ENCODE measurements at places on chromosomes 1 and 21.

GRCh38 chr1:232452117-232452516, 177.8 kb downstream of the SIPA1L2 start:
- no peak for DNase-seq

- DNase-seq = no peak
These were observed 5.1 kb downstream of the CD1D start for GRCh38 chr1:158185770-158186169.

DNA sequence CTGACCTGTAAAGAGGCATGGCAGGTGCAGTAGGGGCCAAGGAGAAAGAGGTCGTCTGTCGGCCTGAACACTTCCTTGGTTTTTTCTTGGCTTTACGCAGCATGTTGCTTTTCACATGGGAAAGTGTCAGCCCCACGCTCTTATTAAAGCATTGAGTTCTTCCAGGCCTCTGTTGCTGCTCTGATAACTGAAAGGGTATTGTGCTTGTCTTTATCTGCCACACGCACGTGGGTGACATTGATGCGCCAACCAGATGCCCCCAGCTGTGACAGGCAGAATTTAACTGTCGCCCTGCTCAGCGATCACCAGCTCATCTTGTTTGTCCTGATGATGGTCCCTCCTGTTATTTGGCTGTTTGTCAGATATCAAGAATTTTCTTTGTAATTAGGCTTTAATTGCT, 76.5 kb downstream of the GALNT2 start:
- DNase-seq = no peak

DNA sequence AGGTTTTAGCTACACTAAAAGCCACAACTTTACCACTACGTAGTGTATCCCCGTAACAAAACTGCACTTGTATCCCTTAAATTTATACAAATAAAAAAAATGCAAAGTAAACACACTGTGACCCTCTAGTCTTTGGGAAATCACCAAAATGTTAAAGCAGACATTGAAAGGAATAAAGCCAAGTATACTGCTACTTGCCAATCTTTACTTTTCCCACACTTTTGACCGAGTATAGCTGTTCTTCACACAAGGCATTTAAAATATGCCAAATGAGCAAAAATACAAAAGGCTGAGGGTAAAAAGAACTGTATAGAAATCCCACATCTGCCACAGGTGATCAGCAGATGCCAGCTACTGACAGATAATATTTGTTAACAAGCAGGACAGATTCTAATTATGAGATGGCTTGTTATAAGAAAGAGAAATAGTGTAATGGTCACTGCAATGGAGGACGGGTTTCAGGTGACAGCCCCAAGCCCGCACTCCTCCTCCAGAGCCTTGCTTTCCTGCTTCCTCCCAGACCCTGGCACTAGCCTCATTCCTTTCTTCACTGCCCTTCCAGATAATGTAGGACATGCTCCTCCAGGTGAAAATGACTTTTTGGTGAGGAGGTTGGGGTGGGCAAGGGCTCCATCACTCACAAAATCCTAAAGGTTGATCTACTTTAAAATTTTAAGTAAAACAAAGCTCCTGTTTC, 18.1 kb downstream of the KCNT2 start:
- no peak for DNase-seq

DNA sequence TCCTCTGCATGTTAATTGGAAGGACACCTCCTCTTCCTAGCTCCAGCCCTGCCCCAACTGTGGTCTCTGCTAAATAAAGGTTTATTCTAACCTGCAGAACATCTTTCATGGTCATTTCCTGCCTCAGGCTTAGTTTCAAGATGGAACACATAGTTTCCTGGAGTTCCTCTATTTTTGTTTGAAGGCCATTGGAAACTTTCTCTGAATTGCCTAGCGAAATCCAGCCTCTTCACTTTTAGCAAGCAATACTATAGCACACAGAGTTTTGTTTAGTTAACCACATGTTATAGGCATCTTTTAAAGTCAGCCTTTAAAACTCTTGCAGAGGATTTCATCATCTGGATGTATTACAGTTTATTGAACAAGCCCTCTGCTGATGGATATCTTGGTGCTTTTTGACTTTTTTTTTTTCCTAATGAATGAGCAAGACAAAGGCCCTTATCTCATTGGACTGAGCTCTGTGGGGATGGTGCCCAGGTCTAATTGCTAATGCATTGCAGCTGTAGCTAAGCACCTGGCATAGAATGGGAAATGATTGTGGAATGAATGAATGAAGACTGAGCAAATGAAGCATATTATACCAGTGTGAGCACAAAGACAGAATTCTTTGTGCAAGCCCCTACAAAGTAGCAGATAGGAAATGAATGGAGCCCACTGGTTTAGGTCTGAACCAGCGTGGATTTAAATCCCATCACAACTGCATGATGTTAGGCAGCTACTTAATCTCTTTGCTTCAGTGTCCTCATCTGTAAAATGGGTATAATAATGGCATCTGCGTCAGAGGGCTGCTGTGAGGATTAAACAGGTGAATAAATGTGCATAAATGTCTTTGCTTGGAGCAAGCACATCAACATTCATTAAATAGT, 641 bp upstream of the CFAP107 start:
- DNase-seq = no peak

DNA sequence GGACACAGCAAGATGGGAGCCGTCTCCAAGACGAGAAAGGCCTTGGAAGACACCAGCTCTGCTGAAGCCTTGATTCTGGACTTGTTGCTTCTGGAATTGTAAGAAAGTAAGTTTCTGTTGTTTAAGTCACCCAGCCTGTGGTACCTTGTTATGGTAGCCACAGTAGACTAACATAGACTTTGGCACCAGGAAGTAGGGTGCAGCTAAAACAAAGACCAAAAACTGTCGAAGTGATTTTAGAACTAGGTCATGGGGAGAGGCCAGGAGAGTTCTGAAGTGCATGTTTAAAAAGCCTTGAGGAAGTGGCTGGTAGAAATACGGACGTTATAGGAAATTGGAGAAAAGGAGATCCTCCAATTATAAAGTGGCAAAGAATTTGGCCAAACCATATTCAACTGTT, 28.5 kb downstream of the ZNF496 start:
- no peak for DNase-seq

- no peak for DNase-seq
These were observed 95.6 kb downstream of the CENPF start for GRCh38 chr1:214698559-214698958.

DNA sequence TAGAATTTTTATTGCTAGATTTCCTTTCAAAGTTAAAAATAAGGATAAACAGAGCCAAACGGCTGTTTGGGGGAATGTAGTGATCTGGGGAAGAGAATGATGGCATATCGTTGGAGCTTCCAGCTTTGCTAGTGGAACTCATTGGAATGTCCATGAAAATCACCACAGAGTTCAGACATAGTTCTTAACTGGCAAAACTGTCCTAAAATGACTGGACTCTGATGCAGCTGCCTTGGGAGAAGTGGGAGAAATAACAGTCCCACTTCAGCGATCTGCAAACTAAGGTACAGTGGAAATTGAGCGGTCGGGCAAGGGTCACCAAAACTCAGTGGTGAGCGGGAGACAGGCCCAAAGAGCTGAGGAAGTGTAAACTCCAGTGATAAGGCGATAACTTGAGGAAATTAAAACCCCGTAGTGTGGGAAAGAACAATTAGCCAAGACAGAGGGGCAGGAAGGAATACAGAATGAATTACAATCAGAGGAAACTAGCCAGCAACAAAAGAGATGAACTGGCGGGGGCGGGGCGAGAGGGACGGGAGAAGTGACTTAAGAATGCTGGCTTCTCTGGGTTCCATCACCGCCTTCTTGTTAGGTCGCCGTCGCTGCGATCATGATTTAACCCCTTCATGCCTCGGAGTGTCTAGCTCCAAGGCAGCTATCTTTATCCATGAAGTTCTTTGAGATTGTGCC, 89.8 kb upstream of the ARHGAP29 start:
- DNase-seq = no peak

GRCh38 chr1:157829210-157829609, 9.3 kb upstream of the FCRL1 start:
- no peak for DNase-seq

GRCh38 chr1:236536540-236536939, 12.8 kb downstream of the LGALS8 start:
- no peak for DNase-seq

DNA sequence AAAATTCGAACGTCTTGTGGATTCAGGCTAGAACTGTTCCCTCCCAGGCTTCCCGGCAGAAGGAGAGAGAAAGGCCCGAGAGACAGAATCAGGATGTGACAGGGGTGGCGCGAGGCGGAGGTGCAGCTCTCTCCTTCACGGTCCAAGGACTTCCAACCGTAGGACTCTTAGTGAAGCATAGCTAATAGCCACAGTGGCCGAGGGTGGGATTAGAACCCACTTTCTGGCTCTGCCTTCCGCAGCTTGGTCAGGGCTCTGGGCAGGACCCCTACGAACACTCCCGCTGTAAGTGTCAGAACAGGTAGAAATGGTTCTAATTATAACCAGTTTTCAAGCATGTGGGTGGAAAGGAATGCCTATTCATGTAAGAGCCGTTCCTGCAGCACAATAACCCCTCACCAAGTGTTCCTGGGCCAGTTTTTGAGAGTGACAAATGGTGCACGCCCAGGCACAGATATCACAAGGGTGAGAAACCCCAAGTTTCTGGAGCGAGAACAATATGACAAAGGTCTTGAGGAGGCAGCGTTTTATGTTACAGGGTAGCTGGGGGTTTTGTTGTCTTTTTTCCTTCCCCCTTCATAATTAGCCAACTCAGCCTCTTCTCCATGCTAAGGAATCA, 86.4 kb downstream of the SYF2 start:
- DNase-seq = no peak

GRCh38 chr1:207817778-207818751, 66.2 kb downstream of the CD46 start:
- DNase-seq = no peak

DNA sequence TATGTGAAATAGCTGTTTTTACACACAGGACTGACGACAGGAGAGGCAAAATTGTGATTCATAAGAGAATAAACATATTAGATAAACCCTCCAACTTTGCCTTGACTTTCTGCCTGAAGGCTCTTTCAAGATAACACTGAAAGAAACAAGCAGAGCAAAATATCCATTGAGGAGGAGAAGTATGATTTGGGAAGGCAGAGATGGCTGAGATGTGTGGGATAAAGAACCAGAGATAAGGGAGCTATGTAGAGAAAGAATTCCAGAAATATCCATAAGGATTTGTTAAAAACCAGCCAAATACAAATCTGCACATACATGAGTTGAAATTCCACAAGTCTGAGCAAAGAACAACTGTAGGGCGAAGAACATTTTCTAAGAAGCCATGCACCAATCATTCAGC, 1064.7 kb downstream of the PLA2G4A start:
- no peak for DNase-seq

GRCh38 chr1:179129702-179130473, 48.0 kb downstream of the TOR3A start:
- peak; percentile 25 for DNase-seq

DNA sequence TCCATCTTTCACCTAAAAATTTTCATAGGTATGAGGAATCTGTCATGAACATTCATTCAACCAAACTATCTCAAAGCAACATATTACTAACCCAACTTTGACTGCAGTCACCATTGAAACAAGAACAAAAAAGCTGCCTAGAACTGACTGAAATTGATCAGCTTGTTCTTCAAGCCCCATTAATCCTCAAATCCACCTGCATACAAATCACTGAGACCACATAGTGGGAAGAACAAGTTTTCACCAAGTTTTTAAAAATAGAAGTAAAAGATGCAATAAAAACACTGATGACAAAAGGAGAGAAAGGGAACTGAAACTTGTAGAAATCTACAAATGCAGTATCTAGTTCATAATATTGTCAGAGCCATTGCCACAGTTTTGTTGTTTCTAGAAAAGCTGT, 6.1 kb downstream of the SORT1 start:
- DNase-seq = no peak

DNA sequence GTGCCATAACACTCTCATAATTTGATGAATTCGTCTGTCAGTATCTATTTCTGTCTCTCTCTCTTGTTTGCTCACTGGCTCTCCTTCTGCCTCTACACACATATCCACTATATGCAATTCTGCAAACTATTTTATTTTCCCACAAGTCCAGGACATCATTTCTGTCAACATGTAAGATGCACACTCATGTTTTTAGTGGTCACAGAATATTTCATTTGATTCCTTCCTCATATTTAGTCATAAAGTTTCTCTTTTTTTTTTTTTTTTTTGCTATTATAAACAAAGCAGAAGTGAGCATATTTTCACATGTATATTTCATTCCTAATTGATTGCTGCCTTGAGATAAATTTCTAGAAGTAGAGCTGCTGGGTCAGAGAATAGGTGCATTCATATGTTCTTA, 165.3 kb downstream of the PGBD5 start:
- DNase-seq = no peak

DNA sequence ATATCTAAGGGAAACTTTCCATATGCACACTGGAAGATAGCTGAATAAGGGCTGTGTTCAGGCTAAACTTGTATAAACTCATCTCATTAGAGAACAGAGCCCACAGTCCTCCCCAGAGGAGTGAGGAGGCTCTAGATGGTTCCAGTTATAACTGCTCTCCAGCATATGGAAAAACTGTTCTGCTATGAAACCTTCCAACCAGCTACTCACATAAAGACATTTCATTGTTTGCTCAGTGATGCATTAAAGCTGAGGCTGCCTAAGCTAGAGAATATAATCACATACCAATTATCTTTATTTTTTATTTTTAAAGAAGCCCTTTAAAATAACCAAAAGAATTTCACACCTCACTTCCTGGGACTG, 13.3 kb downstream of the AHCYL1 start:
- DNase-seq = no peak

Measured in A549 (cell line).